ENCODE measurements at places on chromosomes 2 and 18.

DNA sequence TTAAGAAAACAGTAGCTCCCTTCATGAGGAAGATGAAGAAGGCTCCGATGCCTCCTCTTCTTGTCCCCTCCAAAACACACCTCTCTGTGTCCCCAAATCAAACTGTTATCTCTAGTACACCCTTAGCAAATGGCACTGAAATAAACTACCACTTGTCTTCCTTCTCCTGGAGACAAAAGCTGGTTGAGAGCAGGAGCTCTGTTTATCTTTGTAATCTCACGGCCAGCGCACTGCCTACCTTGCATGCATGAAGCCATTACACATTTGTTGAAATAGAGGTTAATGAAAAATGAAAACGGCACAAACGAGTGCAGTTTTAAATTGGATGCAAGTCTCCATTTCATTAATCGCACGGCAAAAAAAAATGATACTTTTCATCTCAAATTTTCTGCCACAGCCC lies 113.7 kb downstream of the EPB41L3 start:
- no peak for DNase-seq

DNA sequence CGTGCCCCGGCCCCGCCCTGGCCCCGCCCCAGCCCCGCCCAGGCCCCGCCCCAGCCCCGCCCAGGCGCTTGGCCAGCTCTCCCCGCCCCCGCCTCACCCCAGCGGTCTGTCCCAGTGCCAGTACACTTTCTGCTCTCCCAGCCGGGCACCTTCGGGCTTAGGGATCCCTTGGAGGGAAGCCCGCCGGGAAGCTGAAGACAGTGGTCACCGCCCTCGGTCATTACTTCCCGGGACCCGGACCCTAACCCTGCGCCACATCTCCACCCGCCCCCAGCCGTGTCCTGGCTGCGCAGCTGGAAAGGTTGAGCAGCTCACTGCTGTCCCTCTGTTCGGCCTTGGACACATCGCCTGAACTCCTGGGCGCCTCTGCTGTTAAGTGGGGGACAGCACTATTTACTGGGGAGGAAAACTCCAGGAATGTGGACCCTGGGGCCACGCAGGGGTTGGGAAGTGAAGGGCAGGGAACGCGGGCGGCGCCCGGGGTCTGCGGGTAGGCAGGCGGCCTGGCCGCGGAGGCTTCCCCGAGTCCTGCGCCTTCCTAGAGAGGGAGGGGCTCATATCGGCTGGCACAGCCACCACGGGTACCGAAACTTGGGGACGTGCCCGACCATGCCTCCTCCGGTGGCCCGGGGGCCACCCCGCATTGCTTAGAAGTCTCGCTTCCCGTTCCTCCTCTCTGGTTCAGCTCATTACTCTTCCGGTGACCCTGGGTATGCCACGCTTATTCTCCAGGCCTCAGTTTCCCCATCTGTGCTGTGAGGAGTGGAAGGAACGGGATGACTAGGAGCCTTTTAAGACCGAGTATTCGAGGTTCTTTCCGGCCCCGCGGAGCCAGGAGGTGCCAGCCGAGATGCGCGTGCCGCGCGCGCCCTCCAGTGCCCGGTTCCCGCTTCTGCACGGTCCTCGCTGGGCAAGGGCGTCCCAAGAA lies 121.0 kb downstream of the GYPC start:
- no peak for DNase-seq

DNA sequence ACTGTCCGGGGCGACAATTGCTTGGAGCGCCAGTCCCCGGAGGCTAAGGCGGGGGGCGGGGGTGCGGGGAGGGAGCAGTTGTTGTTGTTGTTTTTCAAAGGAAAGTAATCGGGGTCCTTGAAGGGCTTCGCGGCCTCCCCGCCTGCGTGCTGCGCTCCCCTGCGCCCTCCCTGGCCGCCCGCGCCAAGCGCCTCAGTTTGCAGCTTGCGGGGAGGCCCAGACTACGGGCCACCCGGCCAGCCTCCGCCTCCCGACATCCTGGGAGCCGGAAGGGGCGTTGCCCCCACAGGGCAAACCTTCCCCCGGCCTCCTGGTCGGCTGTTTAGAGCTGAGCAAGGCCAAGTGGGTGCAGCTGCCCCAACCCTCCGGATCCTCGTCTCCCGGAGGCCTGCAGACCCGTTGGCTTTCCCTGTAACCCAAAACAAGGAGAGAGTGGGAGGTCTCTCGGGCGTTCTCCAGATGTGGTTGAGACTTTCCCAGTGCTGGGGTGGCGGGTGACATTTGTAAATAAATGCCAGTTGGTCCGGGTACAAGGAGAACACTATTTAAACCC lies 3.7 kb upstream of the SIX3 start:
- no peak for DNase-seq

DNA sequence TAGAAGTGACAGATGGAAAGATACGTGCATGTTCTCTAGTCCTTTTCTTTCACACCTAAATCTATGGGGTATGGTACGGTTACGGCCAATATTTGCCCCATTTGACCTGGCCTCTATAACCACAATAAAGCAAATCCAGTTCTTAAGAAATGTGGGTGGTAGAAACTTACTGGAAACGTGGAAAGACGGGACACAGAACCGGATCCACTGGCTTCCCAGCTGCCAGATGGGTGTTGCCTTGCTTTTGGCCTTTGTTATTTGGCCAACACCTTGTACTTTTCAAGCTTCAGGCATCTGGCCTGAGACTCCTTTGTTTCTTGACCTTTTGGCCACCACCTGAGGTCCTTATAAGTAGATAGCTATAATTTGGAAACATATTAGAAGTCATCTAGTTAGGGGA lies 635.9 kb downstream of the SLC4A3 start:
- DNase-seq, result no peak

GRCh38 chr2:181129364-181130056 lies 149.1 kb downstream of the UBE2E3 start:
- no peak for DNase-seq

Data from NCI-H1417 treated with DMSO at 0.1 percent for 48 hours (cell line).